ENCODE measurements at places on chromosomes 1 and 21. TPM values are rescaled to one million over a fixed set of nuclear protein-coding genes. Genes with fewer than 3 reads are reported as not detected.

The IFI44 gene
- 45.1 TPM for polyA plus RNA-seq

The STIL gene
- 0.56 TPM for polyA plus RNA-seq

The TAL1 gene
- 17.1 TPM for polyA plus RNA-seq

The SYT14 gene
- polyA plus RNA-seq, result 0.09 TPM

The KCNK1 gene
- 3.6 TPM for polyA plus RNA-seq

The NBPF3 gene
- 5.0 TPM for polyA plus RNA-seq

The ELF3 gene
- 2.2 TPM for polyA plus RNA-seq

The GPR157 gene
- 3.7 TPM for polyA plus RNA-seq

The CFHR2 gene
- not detected for polyA plus RNA-seq

The LCE1D gene
- not detected for polyA plus RNA-seq

The RHEX gene
- 1.5 TPM for polyA plus RNA-seq

The ANGPTL1 gene
- polyA plus RNA-seq, result 22.5 TPM

The CCNL2 gene
- 106 TPM for polyA plus RNA-seq

The ANGEL2 gene
- polyA plus RNA-seq, result 11.2 TPM

The TMCO4 gene
- polyA plus RNA-seq, result 19.0 TPM

The RGS13 gene
- polyA plus RNA-seq, result 0.37 TPM

The OR2T2 gene
- not detected for polyA plus RNA-seq

The SELP gene
- polyA plus RNA-seq, result 1.0 TPM

The TRPM2 gene
- polyA plus RNA-seq, result 0.72 TPM

The NGF gene
- polyA plus RNA-seq, result 13.3 TPM

The NCF2 gene
- polyA plus RNA-seq, result 30.8 TPM

The PRDM16 gene
- polyA plus RNA-seq, result 3.6 TPM

The IL22RA1 gene
- 0.25 TPM for polyA plus RNA-seq

Measured in adipose tissue (tissue), 3 donors.